ENCODE measurements at places on chromosomes 4 and X.
A peak's percentile ranks its signal among the peaks of the same experiment; 100 is the strongest.

GRCh38 chr4:152148057-152148456, 387.2 kb upstream of the GATB start:
- no peaks in the 10 kb centered on the region for H3K36me3 ChIP-seq
- DNase-seq, result no peak
- H3K4me3 ChIP-seq, result no peak overlapping the region
- no peak overlapping the region for H3K27ac ChIP-seq
- H3K4me1 ChIP-seq, result no peaks in the 10 kb centered on the region
- H3K27me3 ChIP-seq, result no peaks in the 10 kb centered on the region

DNA sequence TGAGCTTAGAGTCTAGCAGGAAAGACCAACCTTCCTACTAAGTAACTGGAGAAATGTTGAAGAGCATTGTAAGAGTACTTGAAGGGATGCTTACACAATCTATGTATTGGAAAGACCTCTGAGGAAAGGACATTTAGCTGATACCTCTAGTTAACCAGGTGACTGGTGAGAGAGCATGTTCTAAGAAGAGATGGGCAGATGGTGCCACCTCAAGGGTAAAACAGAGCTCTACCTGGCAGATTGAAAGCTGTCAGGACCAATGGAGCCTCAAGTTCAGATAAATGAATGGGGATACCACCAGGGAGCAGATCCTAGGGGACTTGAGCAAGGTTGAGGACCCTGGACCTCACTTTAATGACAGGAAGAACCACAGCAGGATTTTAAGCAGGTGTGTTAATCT, 196.4 kb downstream of the QDPR start:
- no peaks in the 10 kb centered on the region for H3K27me3 ChIP-seq
- H3K4me3 ChIP-seq, result no peak overlapping the region
- H3K27ac ChIP-seq, result no peak overlapping the region
- H3K36me3 ChIP-seq, result no peaks in the 10 kb centered on the region
- H3K4me1 ChIP-seq, result no peaks in the 10 kb centered on the region

GRCh38 chr4:110877778-110878370, 255.0 kb upstream of the PITX2 start:
- H3K4me1 ChIP-seq, result no peaks in the 10 kb centered on the region
- DNase-seq, result no peak
- no peak overlapping the region for H3K4me3 ChIP-seq
- no peak overlapping the region for H3K27ac ChIP-seq
- no peaks in the 10 kb centered on the region for H3K36me3 ChIP-seq

DNA sequence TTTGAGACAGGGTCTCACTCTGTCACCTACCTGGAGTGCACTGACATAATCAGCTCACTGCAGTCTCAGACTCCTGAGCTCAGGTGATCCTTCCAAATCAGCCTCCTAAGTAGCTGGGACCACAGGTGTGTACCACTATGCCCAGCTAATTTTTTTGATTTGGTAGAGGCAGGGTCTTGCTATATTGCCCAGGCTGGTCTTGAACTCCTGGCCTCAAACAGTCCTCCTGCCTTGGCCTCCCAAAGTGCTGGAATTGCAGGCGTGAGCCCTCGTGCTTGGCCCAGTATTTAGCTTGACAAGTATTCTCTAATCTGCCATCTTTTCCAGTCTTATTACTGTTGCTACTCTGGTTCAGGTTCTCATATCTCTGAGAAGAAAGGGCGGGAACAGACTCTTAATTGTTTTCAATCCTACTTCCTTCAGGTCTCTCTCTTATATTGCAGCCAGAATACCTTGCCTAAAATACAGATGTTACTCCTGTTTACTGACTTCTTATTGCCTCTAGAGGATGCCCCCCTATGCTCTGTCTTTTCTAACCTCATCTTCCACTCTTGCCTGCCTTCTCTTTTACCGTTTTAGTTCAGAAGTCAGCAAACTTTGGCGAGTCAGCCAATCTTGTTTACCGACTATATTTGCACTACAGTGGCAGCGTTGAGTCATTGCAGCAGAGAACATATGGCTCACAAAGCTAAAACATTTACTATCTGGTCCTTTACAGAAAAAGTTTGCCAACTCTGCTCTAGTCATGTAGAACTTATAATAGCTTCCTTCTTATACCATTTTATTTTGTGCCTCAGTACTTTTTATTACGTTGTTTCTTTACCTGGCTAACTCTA, 19.0 kb downstream of the MRPL1 start:
- H3K27me3 ChIP-seq, result no peaks in the 10 kb centered on the region
- no peak overlapping the region for H3K27ac ChIP-seq
- no peak overlapping the region for H3K4me3 ChIP-seq
- H3K4me1 ChIP-seq, result no peaks in the 10 kb centered on the region
- peaks cover 32% of the 10 kb centered on the region for H3K36me3 ChIP-seq
- DNase-seq, result no peak

GRCh38 chr4:165838575-165838974, 34.5 kb upstream of the TLL1 start:
- no peaks in the 10 kb centered on the region for H3K27me3 ChIP-seq
- H3K27ac ChIP-seq, result peak overlapping the region; percentile 63
- no peaks in the 10 kb centered on the region for H3K36me3 ChIP-seq
- H3K4me3 ChIP-seq, result no peak overlapping the region
- no peaks in the 10 kb centered on the region for H3K4me1 ChIP-seq

GRCh38 chr4:83582289-83582785, 46.4 kb downstream of the GPAT3 start:
- H3K27me3 ChIP-seq, result no peaks in the 10 kb centered on the region
- H3K27ac ChIP-seq, result no peak overlapping the region
- no peaks in the 10 kb centered on the region for H3K36me3 ChIP-seq
- DNase-seq, result no peak

DNA sequence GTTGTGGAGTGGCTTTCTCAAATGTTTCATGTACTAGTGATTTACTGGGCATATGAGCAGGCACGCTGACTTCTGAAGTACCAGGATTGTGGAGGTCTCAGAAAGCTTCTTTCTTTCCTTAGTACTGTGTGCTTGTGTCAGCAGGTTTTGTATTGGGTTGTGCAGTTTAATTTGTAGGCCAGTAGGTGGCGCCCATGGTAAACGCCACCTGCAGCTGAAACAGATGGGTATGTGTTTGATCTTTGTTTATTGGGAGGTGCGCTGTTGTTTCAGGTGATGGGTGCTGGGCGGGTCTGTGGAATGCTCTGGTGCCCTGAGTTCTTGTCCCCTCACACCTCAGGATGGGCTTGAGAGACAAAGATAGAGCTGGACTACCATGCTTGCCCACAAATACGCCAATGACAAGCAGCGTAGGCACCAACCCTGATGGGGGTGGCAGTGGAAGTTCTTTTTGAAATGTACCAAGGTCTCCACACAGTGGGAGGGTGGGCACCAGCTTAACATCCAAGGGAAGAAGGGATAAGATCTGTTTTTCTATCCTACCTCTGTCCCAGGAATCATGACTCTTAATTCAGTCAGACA, 141.5 kb downstream of the RPS6KA6 start:
- no peak for DNase-seq
- no peaks in the 10 kb centered on the region for H3K27me3 ChIP-seq
- H3K4me1 ChIP-seq, result no peaks in the 10 kb centered on the region
- no peak overlapping the region for H3K27ac ChIP-seq
- H3K36me3 ChIP-seq, result no peaks in the 10 kb centered on the region

DNA sequence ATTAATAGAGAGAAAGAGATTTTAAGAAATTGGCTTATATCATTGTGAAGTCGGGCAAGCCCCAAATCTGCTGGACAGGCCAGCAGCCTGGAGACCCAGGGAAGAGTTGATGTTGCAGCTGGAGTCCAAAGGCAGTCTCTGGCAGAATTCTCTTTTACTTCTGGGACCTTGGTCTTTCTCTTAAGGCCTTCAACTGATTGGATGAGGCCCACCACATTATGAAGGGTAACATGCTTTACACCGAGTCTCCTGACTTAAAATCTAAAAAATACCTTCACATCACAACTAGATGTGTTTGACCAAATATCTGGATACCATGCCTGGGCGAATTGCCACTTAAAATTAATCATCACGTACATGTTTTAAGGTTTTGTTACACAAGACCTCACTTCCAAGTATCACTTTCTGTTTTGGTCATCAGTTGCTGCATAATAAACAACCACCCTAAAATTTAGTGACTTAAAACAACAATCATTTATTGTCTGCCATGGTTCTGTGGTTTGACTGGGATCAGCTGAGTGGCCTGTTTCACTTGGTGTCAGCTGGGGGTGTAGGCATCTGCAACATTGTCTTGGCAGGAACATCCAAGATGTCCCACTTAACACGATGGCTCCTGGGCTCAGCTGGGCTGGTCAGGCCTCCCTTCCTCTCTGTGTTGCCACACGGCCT, 3.4 kb downstream of the CD38 start:
- no peaks in the 10 kb centered on the region for H3K27me3 ChIP-seq
- H3K36me3 ChIP-seq, result no peaks in the 10 kb centered on the region
- H3K4me3 ChIP-seq, result no peak overlapping the region
- no peak overlapping the region for H3K27ac ChIP-seq
- DNase-seq, result no peak
- peaks cover 13% of the 10 kb centered on the region for H3K4me1 ChIP-seq

DNA sequence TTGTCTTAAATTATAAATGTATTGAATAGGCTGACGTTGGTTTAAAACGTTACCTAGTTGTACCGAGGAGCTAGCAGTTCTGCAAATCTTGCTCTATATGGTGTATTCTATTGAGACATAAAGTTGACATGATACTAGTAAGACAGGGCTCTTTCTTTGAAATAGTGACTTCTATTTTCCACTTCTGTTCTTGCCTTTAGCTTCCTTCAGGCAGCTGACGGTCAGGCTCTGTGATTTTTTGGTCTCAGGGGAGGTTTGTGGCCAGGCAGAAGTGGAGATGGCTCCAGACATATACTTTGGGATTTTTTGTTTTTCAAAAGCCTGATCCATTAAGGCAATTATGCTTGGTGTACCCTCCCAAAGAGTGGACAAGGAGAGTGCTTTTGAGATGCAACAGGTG, 95.2 kb downstream of the SLC34A2 start:
- H3K36me3 ChIP-seq, result no peaks in the 10 kb centered on the region
- DNase-seq, result no peak
- H3K4me3 ChIP-seq, result no peak overlapping the region
- no peaks in the 10 kb centered on the region for H3K4me1 ChIP-seq

DNA sequence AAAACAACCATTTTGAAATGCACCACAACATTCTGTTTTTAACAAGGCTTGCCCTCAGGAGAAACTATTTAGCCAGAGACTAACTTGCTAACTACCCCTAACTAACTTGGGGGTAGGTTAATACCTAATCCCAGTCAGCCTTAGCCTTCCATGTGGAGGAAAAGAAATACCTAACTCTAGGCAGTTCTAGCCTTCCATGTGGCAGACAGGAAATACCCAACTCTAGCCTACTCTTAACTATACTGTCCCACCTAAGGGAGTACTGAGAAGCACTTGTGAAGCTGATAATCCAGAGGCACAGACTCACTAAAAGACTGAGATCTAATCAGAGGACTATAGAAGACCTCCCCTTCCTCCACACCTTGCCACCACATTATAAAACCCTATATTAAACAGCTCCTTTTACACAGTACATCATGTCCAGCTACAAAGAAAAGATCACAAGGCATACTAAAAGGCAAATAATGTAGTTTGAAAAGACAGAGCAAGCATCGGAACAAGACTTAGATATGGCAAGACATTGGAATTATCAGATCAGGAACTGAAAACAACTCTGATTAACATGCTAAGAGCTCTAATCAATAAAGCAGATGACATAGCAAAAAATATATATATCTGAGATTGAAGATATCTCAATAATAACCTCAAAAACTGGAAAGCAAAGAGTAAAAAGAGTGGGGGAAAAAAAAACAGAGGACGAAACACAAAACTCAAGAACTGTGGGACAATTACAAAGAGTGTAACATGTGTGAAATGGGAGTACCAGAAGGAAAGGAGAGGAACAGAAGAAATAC, 52.2 kb downstream of the FRYL start:
- peaks cover 25% of the 10 kb centered on the region for H3K4me1 ChIP-seq
- no peak for DNase-seq
- H3K27me3 ChIP-seq, result no peaks in the 10 kb centered on the region
- no peaks in the 10 kb centered on the region for H3K36me3 ChIP-seq

DNA sequence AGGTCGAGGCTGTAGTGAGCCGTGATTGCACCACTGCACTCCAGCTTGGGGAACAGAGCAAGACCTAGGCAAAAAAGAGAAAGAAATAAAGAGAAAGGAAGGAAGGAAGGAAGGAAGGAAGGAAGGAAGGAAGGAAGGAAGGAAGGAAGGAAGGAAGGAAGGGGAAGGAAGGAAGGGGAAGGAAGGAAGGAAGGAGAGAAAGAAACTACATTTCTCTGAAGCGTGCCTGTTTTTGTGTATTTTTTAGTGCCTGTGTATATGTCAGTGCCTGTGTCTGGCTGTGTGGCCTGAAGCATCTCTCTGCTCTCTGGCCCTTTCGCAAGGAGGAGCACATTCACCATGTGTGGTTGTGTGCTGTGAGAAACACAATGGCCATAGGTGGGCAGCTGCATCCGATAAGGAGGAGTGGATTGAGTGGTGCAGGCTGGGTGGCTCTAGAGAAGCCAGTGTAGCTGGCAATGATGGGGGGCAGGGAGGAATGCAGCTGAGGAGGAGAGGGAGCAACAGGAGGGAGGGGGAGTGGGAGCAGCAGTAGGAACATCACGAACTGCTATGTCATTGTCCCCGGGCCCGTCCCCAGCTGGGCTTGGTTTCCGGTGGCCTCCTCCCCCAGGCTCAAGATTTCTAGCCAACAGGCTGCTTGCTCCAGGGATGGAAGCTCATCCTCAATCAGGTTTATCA, 11.4 kb downstream of the SYN1 start:
- H3K4me3 ChIP-seq, result no peak overlapping the region
- no peaks in the 10 kb centered on the region for H3K36me3 ChIP-seq
- DNase-seq, result no peak
- H3K4me1 ChIP-seq, result no peaks in the 10 kb centered on the region

DNA sequence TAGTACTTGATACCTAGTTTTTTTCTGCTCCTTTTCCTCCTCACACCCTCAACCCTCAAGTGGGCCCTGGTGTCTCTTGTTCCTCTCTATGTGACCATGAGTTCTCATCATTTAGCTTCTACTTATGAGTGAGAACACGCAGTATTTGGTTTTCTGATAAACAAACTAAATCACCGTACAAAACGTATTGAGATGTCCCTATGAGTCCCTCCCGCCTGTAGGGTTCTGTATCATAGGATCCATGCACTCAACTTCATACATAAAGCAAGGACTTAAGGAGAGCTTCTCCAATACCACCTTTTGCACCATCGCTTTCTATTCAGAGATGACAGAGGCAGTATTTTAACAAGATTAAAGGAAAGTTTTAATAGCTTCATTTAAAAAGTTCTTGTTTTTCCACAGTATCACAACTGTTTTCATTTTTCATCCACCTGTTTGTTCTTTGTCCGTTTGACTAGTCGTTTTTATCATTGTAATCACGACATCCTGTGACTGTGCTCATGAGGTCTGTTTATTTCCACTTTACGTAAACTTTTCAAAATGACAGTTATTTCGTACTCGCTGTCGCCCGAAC, 457 bp upstream of the RAB9A start:
- no peaks in the 10 kb centered on the region for H3K36me3 ChIP-seq
- peak overlapping the region; percentile 91 for H3K27ac ChIP-seq
- DNase-seq, result no peak
